ENCODE measurements at places on chromosomes 2 and 18.
A peak's percentile ranks its signal among the peaks of the same experiment; 100 is the strongest.

GRCh38 chr2:149799013-149799705, 211.6 kb upstream of the MMADHC start:
- H3K36me3 ChIP-seq = no peaks in the 10 kb centered on the region
- DNase-seq = peak; percentile 5
- no peak overlapping the region for H3K27ac ChIP-seq
- H3K4me1 ChIP-seq = no peaks in the 10 kb centered on the region
- no peaks in the 10 kb centered on the region for H3K27me3 ChIP-seq

GRCh38 chr2:73243884-73244570, 9.9 kb downstream of the CCT7 start:
- H3K27ac ChIP-seq = no peak overlapping the region
- no peak overlapping the region for H3K4me3 ChIP-seq
- H3K27me3 ChIP-seq = no peaks in the 10 kb centered on the region
- H3K4me1 ChIP-seq = no peaks in the 10 kb centered on the region

- H3K27ac ChIP-seq = no peak overlapping the region
- peaks cover 4% of the 10 kb centered on the region for H3K4me1 ChIP-seq
- DNase-seq = no peak
- H3K27me3 ChIP-seq = no peaks in the 10 kb centered on the region
- no peaks in the 10 kb centered on the region for H3K36me3 ChIP-seq
- H3K4me3 ChIP-seq = no peak overlapping the region
Measured at GRCh38 chr2:163081754-163082153, 243.2 kb upstream of the KCNH7 start.

DNA sequence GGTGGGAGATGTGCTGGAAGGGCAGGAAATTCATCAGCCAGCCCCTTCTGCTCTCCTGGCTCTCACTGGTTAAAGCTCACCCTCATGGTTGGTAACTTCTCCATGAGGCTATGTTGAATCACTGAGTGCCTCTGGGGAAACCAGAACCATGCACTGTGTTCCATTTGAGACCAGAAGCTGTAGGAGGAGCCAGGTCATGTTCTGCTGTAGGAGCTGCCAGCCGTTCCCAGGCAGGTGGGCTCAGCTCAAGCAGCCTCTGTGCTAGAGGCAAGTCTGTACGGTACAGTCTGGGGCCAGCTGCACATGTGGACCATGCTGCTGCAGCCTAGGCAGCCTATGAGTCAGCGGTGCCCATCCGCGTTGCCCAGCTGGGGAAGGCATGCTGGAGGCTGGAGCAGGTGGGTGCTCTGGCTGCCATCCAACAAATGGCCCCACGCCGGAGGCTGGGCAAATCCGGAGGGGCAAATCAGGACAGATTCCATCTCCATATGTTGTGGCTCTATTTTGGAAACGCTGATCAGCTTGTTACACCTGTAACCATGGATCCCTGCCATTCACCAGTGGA, 22.0 kb upstream of the KCNF1 start:
- H3K27ac ChIP-seq = no peak overlapping the region
- no peak overlapping the region for H3K4me3 ChIP-seq
- no peak for DNase-seq
- peaks cover 14% of the 10 kb centered on the region for H3K4me1 ChIP-seq

DNA sequence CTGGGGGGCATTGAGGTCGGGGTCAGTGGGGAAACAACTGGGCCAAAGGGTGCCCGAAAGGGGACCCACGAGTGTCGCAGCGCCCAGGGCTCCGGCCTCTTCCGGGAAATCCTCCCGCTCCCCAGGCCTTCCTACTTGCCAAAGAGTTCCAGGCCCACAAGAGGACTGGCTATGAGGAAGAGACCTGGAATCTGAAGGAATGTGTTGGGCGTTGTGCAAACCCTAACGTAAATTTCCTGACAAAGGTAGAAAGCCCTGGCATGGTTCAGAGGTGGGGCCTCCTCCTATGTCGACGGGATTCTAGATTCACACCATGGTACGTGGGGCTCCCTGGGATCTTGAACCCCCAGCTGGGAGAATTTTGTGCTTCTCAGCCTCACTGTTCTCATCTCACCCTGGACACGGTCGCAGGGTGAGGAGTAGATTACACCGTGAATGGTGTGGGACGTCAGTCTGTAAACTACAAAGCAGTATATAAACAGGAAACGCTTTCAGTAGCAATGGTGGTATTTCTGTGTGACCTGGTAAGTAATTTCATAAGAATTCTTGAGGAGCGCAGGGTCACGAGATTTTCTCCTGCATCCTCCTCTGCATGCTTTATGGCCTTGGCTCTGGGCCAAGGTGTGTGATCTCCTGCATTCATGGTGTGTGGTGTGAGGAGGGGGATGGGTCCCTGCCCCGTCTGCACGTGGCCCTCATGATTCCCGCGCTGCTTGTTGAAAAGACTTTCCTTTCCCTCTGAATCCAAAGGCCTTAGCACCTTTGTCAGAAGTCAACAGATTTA, 868 bp downstream of the HSBP1L1 start:
- DNase-seq = peak; percentile 95
- peaks cover 7% of the 10 kb centered on the region for H3K27me3 ChIP-seq
- H3K4me1 ChIP-seq = peaks cover 14% of the 10 kb centered on the region
- peak overlapping the region; percentile 84 for H3K4me3 ChIP-seq

DNA sequence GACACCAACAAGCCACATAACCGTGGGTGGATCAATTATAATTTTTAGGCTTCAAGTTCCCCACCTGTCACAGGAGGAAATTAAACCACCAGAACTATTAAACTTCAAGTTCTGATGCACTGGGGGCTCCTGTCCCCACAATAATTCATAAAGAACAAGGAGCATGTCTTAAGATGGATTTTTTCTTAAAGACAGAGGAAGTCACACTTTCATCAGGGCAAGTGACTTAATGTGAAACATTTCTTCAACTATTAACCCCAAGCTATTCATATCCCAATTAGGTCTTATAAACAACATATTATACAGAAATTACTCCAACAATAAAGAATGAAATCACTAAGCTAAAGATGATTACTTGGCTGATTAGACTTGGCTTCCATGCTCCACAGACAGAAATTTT, 292.5 kb downstream of the ETAA1 start:
- DNase-seq = no peak
- no peaks in the 10 kb centered on the region for H3K36me3 ChIP-seq
- H3K4me1 ChIP-seq = no peaks in the 10 kb centered on the region
- no peak overlapping the region for H3K27ac ChIP-seq

- no peaks in the 10 kb centered on the region for H3K4me1 ChIP-seq
- no peaks in the 10 kb centered on the region for H3K27me3 ChIP-seq
- H3K36me3 ChIP-seq = no peaks in the 10 kb centered on the region
- H3K4me3 ChIP-seq = no peak overlapping the region
- no peak overlapping the region for H3K27ac ChIP-seq
Measured at GRCh38 chr2:33215299-33215698, 261.1 kb upstream of the RASGRP3 start.

DNA sequence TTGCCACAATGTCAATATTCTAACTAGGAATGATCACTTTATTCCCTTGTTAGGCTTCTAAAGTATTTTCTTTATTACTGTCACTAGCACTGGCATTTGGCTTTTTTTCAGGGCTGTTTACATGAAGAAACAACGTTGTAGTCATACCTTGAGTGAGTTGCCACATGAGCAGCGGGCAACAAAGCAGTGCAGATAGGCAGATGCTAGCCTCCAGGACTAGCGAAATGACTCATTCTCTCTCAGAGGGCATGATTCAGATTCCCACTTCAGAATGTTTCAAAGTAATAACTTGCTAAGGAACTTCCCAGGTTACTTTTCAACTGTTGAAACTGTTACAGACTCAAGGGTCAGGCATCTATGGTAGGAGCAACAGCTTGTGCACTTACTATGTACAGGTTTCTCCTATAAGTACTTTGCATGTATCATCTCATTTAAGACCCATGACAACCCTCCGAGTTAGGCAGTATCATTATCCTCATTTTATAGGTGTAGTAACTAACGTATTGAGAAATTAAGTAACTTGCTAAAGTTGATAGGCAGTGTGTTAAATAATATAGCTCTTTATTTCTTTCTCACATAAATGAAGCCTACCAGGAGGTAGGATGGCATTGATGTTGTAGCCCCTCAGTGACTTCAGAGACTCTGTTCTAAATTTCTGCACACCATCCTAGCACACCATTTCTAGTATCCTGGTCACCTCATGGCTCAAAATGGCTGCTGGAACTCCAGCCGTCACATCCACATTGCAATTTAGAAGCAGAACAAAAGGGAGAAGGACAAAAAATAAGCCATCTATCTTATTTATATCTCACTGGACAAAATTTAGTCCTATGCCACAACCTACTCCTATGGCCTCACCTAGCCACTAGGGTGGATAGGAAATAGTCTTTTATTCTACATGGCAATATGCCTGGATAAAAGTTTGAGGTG, 83.3 kb downstream of the ICOS start:
- H3K4me3 ChIP-seq = no peak overlapping the region
- no peak overlapping the region for H3K27ac ChIP-seq
- H3K27me3 ChIP-seq = no peaks in the 10 kb centered on the region

- H3K27ac ChIP-seq = no peak overlapping the region
- DNase-seq = no peak
- no peaks in the 10 kb centered on the region for H3K4me1 ChIP-seq
- no peaks in the 10 kb centered on the region for H3K27me3 ChIP-seq
- H3K36me3 ChIP-seq = no peaks in the 10 kb centered on the region
Measured at GRCh38 chr2:129742415-129743180, 236.9 kb upstream of the RAB6C start.
